ENCODE measurements at places on chromosomes 5 and 9.
A peak's percentile ranks its signal among the peaks of the same experiment; 100 is the strongest.

- DNase-seq: no peak
These were observed 78.1 kb upstream of the ANXA1 start for GRCh38 chr9:73073337-73074175.

DNA sequence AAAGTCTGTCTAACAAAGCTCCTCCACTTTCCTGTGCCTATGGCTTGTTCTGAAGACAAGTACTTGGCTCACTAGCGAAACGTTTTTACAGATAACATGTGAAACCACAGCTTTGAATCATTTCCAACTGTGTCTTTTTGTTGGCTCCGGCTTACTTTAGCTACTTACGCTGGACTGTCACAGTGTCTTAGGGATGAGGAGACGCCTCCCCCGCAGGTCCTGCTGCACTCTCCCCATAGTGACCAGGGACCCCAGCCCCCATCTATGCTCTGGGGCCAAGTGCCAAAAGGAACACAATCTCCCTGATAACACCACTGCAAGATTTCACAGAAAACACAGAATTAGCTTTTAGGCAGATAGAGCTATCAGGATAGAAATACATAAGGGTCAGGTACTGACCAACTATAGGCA is 219.1 kb downstream of the ADAMTS6 start:
- DNase-seq: peak; percentile 46

GRCh38 chr5:141692533-141692888 is 10.5 kb upstream of the ARAP3 start:
- DNase-seq: no peak

DNA sequence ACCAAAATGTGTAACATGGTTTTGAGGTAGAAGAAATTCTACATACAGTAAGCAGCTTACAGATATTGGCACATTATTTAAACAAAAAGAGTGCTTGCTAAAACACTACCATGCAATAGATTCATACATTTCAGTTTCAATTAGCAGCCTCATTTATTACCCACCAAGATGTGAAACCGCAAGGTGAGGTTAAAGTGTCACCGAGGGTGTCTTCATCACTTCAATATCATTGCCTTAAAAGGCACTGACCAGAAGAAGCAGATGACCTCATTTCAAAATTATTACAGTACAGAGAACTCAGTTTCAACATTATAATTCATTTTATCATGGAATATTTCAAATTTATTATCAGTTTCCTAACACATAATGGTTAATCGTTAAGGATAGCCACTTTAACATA is 302.2 kb downstream of the ISL1 start:
- DNase-seq: no peak

DNA sequence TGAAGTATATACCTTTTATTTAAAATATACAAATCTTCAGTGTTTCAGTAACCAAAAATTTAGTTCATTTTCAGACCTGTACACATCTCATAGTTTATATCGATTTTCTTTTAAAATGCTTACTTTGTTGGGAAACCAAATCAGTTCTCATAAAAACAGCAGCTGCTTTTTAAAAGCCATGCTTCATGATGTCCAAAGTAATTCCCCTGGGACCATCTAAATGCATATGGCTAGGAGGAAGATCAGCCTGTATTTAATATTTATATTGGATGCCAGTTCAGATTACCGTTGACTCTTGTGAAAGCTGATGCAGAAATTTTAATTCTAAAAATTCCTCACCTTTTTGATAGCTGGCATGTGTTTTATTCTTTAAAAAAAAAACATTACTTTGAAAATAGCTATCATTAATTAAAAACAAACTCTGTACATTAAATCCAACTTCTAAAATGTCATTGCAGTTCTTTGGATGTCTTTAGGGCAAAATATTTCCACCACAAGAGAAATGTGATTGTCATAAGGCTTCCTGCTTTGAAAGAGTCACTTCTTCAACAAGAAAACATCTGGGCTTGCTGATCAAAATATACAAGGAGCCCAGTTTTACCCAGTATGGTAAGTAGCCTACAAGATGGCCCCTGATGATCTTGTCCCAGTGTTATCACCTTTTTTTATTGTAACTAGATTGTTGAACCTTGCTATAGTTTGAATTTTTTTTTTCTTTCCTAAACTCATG is 1242.9 kb upstream of the CDH6 start:
- DNase-seq: no peak

DNA sequence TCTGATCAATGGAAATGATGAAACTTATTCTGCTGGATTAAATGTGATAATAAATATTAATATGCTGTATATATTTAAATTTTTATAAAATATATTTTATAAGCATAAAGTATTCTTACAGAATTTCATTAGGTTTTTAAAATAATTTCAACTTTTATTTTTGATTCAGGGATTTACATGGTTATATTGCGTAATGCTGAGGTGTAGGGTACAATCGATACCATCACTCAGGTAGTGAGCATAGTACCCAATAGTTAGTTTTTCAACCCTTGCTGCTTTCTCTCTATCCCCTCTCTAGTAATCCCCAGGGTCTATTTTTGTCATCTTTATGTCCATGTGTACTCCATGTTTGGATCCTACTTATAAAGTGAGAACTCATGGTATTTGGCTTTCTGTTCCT is 5.7 kb downstream of the TLR4 start:
- no peak for DNase-seq

DNA sequence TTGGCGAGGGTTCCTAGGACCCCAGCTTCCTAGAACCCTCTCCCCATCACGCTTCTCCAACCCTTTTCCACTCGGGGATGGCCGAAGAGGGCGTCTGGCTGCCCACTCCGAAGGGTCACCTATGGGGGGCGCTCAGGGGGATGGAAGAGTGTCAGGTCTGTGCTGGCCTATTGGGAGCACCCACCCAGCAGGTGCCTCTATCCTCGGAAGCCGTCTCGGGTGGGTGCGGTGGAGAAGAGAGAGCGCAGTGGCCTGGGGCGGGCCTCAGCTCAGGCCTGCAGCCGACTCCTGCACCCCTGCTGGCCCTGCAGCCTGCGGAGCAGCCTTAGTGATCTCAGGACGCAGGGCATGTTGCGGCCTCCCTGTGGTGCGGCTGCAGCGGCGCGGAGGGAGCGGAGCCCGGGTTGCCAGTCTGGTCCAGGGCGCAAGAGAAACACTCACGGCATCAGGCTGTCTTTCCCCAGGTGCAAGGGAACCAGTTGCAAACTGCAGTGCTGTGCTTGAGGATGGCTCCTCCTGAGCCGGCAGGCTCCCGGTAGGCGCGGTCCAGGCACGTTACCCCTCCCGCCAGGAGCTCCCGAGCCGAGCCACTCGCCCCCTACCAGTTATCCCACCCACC is 1.5 kb upstream of the IRX2 start:
- peak; percentile 28 for DNase-seq

DNA sequence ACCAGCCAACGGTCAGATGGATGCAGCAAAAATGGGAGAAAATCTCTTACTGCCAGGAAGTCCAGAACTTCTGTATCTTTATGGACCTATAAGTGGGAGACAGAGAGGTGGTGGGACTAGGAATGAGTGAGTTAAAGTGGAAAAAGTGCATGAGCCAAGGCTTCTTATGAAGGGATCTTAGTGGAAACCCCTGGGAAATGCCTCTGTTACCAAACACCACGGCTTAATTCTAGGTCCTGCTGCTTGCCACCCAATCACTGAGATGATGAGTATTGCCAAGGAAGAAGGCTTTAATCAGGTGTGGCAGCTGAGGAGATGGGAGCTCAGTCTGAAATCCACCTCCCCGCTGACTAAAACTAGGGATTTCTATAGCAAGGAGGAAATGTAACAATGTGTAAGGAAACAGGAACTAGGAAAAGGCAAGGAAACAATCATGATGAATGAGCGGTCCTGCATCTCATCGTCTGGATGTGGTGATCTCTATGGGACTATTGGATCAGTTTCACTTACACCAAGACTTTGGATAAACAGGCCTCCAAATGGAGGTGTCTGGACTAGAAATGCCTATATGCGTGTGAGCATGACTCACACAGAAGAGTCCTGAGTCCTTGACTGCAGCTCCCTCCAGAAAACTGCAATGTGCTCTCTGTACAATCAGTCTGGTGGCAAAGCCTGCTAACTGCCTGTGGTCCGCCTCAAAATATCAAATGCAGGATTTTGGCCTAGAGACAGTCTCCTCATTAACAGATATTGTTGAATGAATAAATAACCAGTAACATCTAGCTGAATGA is 98.2 kb upstream of the PRR16 start:
- peak; percentile 13 for DNase-seq

DNA sequence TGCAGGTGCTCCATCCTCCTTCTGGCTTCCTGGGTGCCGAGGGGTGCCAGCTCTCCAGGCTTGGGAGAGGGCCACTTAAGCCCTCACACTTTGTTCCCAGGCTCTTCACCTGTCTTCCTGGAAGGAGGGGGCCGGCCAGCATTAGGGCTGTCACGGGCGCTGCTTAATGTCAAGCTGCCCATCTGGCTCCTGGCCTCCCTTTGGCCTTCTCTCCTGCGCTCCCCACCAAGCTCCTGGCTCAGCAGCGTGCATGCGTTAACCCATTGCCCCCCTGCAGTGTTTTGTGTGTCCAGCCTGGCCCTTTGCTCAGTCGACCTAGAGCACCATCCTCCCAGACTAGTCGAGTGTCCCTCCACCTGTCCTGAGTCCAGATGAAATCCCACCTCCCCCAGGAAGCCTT is 21.3 kb downstream of the NTNG2 start:
- no peak for DNase-seq

DNA sequence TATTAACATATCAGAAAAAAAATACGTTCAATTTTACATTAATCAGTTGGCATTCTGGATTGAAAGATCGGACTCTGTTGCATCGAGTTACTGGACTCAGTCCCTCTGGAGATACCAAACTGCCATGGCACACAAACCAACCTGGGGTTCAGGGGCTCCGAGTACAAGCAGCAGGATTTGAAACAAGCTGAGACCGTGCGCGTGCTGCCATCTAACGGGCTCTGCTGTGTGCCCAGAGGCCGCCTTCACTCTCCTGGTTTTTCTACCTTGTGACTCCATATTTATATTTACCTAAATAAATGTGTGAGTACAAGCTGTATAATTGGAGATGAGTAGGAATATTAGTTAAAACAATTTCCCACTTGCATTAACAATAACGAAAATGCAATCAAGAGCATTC is 48.2 kb downstream of the ANXA1 start:
- DNase-seq: peak; percentile 28

DNA sequence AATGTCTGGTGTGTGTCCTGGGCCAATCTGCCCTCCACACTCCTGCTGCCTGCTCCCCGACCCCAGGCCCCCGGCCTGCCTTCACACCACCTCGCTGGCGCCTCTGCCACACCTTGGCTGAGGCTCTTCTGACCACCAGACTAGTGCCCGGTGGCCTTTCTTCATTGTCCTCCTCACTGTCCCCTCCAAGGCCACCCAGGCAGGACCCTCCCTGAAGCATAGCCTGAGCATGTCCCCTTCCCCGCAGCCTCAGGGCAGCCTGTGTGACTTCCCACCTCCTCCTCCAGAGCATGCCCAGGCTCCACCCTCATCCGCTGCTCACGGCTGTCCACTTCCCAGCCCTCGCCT is 154.6 kb downstream of the OLFM1 start:
- DNase-seq: no peak

DNA sequence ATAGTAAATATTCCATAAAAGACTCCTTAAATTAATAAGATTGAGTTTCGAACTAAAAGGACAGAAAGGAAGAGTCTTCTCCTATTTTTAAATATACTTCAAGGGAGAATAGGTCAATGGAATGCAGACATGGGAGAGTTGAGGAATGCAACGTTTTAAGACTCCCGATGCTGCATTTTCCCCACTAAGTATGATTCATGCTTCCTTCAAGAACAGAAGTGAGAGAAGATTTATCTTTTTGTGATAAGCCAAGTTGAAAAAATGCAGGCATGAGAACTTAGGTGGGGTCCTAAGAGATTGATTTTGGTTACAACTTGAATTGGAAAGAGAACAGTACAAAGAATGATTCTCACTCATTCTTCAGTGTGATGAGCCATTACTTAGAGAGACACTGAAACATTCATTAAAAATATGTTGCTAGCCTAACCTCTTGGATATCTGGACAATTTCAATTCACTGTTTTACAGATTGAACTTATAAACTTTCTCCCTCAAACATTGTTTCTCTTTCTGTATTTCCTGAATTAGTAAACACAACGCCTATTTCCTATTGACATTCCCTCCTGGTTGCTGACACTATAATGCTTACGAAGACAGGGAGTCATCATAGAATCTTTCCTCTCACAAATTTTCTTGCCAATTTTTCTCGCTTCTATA is 1666.1 kb upstream of the WWC1 start:
- DNase-seq: peak; percentile 11

DNA sequence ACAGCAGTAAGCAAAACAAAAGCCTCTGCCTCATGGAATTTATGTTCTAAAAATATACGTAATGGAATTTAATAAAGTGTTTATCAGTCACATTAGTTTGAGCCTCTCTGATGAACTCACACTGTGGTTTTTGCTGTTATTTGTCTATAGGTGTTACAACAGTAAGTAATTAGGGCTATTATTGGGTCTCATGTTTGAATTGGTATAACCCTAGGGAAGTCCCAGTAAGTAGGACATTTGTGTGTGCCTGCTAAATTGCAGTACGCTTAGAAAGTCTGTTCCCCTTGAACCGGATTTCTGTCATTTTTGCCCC is 197.6 kb downstream of the NR3C1 start:
- no peak for DNase-seq

DNA sequence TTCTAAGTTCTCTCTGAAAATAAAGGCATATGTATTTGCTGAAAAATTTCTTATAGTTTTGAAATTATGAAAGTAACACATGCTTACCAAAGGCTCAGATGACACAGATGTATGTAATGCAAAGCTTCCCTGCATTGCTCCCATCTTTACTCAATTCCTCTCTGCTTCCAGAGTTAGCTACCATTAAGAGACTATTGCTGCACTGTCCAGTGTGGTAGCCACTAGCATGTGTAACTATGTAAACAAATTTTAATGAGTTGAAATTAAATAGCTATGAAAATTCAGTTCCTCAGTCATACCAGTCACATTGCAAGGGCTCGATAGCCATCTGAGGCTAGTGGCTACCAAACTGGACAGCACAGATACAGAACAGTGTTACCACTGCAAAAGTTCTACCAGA is 17.9 kb downstream of the FRMD3 start:
- no peak for DNase-seq

DNA sequence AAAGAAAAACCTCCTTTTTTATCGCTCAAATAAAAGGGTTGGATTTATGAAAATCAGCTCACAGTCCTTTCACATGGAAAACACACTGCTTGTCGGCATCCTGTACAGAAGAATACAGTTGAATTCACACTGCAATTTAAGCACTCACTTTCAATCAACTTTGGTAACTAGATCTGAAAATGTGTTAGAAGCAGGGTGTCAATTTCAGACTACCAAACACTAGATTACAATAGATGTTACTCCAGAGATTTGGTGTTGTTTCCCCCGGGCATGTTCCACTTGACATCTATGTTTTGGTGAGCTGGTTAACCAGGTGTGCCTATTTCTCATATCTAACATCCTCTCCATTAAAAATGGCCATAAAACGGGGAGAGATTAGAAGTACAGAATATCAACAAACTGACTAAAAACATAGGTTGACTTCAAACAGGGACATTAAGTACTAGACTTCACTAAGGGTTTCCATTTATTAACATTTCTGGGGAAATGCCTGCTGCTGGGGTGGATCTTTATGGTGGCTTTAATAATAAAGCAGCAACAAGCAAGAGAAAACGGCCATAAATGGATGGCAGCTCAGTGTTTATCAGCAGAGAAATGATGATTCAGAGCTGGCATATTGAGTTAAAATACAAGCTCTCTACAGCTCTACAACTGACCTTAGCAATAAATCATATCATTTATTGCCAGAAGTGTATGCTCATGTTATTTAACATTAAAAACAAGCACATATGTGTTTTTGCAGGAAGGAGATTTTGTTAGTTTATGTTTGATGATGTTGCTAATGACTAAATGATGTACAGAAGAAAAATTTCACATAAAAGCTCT is 158.8 kb downstream of the SLF1 start:
- DNase-seq: no peak

- DNase-seq: peak; percentile 11
These were observed 87.3 kb downstream of the GAS1 start for GRCh38 chr9:86860006-86860405.

Measured in hepatocyte (in vitro differentiated cells).